ENCODE measurements at places on chromosomes 2 and 18.

- no peak for DNase-seq
Measured at GRCh38 chr2:134319596-134320254, 65.9 kb downstream of the MGAT5 start.

DNA sequence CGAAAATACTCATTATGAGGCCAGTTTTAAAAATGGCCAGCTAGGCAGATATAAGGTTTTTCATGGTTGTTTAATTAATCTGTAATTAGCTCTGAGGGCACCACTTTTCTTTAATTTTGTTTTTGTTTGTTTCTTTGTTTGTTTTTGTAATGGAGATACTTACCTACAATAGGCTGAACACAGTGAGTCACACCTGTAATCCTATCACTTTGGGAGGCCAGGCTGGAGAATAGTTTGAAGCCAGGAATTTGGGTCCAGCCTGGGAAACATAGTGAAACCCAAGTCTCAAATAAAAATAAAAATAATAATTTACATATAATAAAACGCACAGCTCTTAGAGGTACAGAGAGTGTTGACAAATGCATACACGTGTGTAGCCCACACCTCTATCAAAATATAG is 56.8 kb upstream of the MSH2 start:
- no peak for DNase-seq

DNA sequence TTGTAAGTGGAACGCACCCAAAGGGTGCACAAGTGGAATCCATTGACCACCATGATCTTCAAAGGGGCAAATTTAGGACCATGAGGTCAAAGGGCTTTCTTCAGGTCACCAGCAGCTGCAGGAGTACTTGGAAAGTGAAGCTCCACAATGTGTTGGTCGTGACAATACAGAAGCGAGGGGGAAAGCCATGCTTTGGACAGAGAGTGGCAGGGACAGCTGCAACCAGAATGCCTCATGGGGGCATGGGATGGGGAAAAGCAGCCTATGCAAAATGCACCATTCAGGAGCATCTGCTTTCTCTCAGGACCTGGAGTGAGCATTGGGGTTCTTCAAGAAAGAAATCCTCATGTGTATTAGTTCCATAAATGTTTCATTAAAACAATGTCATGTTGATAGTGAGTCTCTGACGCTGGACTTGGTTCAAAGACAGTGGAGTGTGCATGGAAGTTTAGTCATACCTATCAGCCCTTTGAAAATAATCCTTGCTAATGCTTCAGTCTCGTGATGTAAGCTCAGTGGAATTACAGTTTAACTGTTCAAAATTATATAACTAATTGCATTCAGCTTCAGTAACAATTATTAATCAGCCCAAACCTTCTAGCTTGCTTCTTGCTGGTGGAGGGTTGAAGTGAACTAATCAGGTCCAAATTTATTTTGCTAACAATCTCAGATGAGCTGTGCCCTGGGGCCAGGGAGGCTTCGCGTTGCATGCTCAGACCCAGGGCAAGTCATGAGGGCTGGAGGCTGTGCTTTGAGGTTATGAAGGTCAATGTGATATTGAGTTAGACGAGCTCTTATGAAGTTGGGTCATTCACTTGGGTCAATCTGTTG is 41.6 kb downstream of the ACKR3 start:
- DNase-seq = no peak

- DNase-seq = no peak
Measured at GRCh38 chr2:113361051-113361450, 76.4 kb upstream of the ZNG1B start.

GRCh38 chr2:230691005-230691647 is 21.5 kb upstream of the CAB39 start:
- DNase-seq = no peak

DNA sequence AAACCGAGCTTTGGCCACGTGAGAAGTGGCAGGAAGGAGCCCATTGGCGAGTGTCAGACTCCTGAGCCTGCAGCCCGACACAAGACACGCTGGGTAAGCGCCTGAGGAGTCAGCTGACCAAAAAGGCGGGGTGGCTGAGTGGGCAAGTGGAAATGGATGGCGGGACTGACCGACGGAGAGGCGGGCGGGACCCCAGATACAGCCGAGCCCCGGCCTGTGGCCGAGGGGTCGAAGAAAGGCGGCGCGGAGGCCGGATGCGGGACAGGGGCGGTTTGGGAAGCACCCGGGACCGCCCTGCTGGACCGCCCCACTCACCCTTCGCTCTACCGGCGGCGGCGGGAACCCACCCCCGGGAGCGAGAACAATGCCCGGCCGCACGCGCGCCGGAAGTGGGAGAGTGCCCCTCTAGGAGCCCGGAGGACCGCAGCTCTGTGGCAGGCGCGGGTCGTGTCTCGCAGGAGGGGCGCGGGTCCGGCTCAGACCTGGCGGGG is 22.8 kb downstream of the ZSCAN30 start:
- DNase-seq = peak; percentile 25

DNA sequence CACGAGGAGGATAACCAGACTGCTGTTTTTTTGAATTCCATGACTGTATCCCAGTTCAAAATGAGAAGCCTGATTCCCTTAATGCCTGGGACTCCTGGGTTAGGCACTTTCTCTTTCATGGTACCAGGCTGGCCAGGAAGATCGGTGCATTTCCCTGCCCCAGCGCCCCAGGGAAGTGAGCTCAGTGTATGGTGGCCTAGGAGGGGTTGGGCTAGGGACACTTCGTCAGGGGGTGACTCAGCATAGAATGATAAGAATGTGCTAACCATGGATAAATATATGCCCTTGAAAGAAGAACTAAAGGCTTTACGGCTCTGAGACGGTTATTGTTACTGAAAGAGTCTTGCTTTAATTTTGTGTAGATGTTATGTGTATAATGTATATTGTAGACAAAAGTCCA is 27.5 kb upstream of the FAM237A start:
- no peak for DNase-seq

GRCh38 chr2:128783193-128783671 is 464.6 kb upstream of the HS6ST1 start:
- DNase-seq = no peak

- DNase-seq = no peak
Measured at GRCh38 chr18:25279961-25280360, 72.0 kb downstream of the ZNF521 start.
